ENCODE measurements at places on chromosomes 1 and 21.
A peak's percentile ranks its signal among the peaks of the same experiment; 100 is the strongest.

GRCh38 chr1:109864930-109865612 is 45.6 kb upstream of the CSF1 start:
- DNase-seq = no peak

DNA sequence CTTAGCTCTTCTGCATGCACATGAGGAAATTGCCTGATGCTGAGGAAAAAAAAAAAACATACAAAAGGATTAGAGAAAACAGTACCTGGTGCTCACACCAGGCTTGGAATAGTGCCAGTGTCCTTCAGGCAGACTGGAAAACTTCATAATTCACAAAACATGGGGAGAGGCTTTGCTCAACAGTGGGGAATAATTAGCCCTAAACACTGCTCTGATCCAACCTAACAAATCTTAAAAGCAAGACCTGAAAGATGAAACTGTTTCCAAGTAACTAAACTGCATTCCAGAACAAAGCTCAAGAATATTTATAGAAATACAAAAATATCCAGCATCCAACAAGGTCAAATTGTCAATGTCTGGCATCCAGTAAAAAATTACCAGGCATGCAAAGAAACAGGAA is 124.8 kb downstream of the AK5 start:
- DNase-seq = no peak

- DNase-seq = no peak
Observed at GRCh38 chr1:182145441-182145840, 83.9 kb upstream of the ZNF648 start.

GRCh38 chr1:235107368-235108184 is 21.1 kb downstream of the TOMM20 start:
- DNase-seq = no peak

DNA sequence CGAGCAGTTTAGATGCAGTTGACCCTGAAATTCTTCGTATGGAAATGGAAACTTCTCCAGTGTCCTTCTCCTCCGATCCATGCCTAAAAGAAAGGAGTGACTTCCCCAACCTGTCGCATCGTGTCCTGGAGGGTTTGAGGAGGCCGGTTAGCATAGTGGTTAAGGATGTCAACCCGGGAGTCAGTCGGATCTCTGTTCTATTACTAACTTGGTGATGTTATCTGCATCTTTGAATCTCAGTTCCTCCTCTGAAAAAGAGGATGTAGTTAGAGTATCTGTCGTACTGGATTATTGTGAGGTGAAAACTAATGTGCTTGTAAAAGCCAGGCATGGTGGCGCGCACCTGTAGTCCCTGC is 684 bp downstream of the ZBTB8B start:
- DNase-seq = no peak

DNA sequence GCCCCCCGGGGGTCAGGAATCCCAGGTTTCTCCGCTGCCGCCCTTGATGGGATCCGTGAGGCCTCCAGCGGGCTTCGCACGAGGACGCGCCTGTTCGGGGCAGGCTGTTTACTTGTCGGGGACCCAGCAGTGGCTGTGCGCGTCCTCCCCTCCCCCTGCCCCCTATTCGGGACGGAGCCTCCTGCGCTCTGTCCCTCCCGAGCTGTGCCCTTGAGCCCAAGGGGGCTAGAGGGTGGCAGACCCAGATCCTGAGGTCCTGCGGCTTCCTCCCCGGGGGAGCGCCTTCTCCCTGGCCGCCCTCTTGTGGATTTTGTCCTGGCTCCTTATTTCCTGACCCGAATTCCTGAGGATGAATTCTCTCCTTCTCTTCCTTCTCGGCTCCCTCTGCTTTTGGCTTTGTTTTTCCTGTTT is 38.4 kb downstream of the PIK3CD start:
- DNase-seq = no peak

DNA sequence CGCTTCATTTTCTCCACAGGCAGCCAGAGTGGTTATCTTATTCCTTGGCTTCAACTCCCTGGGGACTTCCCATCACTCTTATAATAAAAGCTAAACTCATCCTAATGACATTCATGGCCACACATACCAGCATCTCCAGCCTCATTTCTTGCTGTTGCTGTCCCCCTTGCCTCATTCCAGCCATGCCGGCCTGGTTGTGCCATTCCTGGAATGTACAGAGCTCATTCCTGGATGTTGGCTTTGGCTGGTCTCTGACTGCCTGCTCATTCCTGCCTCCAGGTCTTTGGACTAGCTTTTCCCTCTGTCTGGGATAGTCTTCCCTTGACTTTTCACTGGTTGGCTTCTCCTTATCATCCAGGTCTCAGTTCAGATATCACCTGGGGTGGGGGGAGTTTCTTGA is 2.4 kb upstream of the PEF1 start:
- no peak for DNase-seq

GRCh38 chr21:38675182-38675824 is 130.4 kb upstream of the ETS2 start:
- no peak for DNase-seq

DNA sequence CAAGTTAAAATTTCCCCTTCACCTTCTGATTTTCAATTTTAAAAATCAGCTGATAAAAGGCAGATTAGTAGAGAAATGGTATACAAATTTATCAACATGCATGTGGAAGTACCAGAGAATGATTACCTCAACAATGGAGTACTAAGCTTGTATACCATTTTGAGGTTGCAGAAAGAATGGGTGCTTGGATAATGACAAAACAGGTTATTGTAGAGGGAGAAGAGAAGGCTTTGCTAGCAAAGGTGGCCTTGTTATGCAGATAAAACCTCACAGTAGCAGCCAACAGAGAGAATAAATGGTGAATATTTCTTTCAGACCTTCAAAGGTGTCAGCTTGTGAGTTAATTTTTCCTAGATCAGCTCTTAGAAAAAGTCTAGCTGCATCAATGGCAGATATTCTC is 1174.9 kb upstream of the ADGRL4 start:
- no peak for DNase-seq

DNA sequence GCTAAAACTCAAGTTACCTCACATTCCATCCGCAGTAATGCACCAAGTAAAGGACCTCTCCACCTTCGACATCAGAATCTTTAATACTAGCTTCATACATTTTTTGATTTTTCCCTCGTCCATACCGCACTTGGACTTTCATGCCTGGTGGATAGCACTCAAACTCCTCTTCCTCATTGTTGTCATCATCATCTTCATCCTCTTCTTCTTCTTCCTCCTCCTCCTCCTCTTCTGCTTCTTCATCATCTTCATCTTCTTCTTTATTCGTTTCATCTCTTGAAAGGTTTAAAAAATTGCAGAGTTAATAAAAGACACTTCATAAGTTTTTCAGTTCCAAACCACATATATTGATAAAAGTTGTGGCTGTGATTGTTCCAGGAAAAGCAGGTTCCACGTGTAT is 52.7 kb upstream of the RBM34 start:
- DNase-seq = no peak

- no peak for DNase-seq
Observed at GRCh38 chr1:54207287-54207686, 7.3 kb downstream of the MRPL37 start.

DNA sequence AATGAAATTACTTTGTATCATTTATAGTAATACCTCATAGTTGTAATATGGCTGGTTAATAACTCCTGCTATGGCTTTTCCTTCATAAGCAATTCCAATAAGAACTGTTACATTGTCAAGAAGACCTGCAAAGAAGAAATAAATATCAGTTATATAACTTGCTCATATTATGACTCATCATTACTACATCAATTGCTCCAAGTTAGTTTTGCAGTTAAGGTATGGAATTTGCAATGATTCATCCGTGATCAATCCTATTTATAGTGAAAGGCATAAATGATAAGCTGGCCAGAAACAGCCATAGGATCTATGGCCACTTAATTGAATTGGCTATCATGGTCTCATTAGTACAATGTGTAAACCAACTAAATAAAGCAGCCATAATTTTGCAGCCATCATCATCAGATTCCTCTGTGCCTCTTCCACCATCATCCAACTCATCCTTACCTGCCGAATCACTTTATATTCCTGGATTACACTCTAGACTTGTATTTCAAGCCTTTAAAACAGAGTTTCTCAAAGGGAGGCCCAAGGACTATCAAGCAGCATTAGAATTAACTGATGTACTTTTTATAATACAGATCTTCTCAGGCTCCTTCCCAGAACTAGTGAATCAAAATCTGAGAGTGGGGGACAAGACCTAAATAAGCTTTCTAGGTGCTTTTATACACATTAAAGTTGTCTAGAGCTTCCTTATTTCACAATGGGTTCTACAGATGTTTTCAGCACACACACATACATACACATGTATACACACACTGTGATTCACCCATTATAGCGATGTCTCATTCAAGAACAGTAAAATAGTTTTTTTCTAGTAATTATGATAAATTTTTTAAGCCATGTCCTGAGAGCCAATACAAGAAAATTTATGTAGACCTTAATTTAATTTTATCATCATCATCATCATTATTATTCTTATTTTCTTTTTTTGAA is 21.2 kb upstream of the EPRS1 start:
- DNase-seq = no peak

- peak; percentile 26 for DNase-seq
Observed at GRCh38 chr21:41817228-41817627, 50.4 kb upstream of the RIPK4 start.

GRCh38 chr1:159318784-159319551 is 16.8 kb downstream of the FCER1A start:
- DNase-seq = no peak

DNA sequence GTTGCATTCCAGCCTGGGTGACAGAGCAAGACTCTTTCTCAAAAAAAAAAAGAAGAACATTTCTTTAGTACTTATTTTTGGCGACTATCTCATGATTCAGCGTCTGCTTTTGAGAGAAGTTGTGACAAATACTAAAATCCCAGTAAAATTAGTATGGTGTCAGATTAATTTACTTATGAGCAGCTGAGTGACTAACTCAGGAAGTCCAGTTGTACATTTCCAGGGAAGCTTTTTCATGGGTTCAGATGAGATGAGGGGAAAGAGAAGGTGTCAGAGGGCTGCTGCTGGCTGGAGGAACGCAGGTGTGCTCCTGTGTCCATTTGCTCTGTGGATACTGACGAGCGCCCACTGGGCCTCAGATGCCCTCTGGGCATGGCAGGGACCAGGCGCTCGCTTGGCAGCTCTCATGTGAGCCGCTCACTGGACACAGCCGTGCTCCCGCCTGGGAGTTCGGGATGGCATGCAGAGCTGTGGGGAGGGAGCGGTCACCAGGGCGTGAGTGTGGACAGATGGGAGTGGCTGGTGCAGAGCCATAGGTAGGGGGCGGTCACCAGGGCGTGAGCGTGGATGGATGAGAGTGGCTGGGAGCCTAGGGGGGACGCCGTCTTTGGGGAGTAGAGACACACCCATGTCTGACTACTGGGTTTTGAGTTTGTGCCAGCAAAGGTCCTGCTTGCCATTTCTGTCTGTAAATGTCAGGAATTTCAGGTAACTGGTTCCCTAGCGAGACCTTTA is 55.0 kb downstream of the ADARB1 start:
- no peak for DNase-seq

- DNase-seq = no peak
Observed at GRCh38 chr1:230157420-230158390, 90.7 kb downstream of the GALNT2 start.

DNA sequence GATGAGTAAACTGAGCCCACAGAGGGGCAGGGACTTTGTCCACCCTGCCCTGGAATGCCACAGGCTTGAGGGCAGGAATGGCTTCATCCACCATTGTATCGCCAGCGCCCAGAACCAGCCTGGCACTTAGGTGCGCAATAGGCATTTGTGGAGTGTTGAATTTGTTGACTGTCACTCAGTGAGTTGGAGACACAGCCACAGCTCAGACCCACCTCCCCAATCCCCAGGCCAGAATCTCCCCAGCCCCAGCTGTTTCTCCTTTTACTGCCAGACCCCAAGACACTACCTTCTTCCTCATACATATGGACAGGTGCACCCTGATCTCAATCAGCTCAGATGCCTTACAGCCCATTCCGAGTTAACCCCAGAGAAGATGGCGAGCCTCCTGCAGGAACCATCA is 674.5 kb downstream of the MATN1 start:
- DNase-seq = peak; percentile 2

- DNase-seq = no peak
Observed at GRCh38 chr1:38498686-38499085, 360.9 kb downstream of the RRAGC start.

DNA sequence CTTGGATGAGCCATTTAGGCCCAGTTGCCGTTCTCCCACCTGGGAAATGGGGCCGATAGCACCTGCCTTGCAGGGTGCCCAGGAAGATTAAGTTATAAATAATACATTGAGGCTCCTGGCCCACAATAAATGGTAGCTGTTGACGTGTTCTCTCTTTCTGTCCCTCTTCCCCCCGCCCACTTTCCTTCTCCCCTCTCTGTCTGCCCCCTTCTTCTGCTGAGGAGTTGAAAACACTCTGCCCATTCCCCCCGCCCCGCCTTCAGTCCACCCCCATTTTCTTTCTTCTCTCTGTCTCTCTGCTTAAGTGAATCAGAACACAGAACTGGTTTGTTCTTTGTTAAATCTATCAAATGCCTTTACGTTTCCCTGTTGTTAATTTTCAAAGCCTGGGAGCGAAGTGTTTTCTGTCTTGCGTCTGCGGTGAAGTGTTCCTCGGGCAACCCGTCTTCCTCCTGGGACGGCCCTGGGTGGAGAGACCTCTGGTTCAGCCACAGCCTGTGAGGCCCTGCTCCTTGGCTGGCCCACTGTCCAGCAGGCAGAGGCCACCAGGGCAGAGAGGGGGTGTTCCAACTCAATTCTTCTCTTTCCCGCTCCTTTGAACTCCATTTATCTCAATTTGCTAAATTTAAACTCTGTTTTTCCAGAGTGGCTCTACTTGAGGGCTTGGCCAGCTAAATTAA is 29.3 kb upstream of the SELENON start:
- DNase-seq = no peak

- DNase-seq = no peak
Observed at GRCh38 chr21:23402929-23403520, 2204.3 kb downstream of the MRPL39 start.

GRCh38 chr1:54842963-54843362 is 41.8 kb upstream of the TTC22 start:
- DNase-seq = no peak

DNA sequence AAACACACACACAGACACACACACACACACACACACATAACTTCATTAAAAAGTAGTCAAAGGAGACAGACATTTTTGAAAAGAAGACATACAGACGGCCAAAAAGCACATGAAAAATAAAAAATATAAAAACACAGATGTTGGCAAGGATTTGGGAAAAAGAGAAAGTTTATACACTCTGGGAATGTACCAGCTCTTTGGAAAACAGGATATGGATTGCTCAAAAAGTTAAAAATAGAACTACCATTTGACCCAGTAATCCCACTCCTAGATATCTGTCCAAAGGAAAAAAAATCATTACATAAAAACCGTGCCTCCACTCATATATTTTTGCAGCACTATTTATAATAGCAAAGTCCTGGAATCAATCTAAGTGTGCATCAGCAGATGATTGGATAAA is 128.4 kb upstream of the C21orf91 start:
- DNase-seq = no peak

GRCh38 chr1:50231209-50231608 is 122.5 kb downstream of the ELAVL4 start:
- DNase-seq = no peak

DNA sequence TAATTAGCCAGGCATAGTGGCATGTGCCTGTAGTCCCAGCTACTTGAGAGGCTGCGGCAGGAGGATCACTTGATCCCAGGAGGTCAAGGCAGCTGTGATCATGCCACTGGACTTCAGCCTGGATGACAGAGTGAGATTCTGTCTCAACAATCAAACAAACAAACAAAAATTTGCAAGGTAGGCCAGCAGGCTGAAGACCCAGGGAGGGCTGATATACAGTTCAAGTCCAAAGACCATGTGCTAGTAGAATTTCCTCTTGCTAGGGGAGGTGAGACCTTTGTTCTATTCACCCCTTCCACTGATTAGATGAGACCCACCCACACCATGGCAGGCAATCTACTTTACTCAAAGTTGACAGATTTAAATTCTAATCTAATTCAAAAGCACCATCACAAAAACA is 31.2 kb upstream of the CNN3 start:
- no peak for DNase-seq

GRCh38 chr1:192350356-192350755 is 33.6 kb downstream of the RGS21 start:
- DNase-seq = no peak
